ENCODE measurements at places on chromosomes 11 and 22.

DNA sequence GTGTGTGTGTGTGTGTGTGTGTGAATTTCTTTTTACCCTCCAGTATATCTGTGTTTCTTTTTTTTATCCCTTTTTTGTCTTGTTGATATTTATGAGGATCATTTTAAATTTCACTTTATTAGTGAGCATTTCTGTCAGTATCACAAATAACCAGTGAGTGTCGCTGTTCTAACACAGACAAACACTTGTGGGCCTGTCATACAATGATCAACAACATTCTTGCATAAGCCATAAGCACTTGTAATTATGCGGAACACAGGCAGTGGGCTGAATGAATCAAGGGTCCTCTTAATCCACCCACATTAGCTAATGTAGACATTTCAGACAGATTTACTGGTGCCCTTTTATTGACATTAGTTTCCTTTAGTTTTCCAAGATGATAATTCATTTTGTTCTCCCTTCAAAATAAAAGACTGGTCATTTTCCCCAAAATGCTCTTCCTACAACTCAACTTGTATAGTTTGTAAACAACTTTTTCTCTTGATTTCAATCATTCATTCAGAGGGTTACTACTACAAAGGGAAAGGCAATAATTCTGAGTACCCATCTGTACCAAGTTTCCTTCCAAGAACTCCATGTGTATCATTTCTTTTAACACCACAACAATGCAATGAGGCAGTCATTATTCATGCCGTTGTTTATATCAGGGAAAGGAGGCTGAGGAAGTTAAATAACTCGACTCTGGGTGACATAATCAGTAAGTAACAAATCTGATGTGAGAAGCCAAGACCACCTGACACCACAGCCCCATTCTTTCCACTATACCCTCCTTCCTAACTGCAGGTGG lies 34.5 kb upstream of the ANO3 start:
- no peak for DNase-seq

DNA sequence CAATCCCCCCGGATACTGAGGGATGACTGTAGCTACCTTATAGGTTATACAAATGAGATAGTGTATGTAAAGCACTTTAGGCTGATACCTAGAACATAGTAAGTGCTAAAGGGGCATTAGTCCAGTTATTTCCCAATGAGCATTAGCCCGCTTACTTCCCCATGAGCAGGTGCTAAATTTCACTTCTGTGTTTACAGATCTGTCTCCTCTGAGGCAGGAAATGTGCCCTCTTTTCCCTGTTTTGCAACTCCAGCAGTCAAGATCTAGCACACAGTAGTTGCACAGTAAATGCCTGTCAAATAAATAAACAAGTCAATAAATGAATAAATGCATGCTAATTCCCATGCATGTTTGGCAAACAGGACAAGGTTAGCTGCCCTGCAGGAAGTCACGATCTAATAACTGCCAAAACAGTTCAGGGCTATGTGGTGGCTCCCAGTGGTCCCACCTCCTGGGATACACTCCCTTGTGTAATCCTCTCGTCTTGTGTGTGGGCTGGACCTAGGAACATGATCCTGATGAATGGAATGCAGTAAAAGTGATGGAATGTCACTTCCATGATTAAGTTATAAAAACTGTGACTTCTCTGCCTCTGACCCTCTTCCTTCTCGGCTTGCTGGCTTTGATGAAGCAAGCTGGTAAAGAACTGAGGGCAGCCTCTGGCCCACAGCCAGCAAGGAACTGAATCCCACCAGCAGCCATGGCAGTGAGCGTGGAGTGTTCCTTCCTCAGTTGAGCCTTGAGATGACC lies 459.0 kb downstream of the SOX6 start:
- no peak for DNase-seq

DNA sequence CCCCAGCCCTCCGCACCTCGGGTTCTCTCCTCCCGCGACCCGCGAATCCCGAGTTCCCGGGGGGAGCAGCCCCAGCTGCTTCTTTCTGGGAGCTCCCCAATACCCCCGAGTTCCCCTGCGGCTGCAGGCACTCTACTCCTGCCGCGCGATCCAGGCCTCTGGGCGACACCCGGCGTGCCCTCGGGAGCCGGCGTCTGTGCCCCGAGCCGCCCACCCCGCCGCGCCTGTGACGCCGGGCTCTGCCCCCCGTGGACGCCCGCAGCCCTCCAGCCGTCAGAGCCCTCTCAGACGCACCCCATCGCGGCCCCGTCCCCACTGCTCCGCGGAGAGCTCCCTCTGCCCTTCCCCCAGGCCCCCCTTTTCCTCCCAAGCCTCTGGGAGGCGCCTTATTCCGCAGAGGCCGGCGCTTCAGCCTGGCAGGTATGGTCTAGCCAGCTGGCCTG lies 422 bp downstream of the GLB1L2 start:
- no peak for DNase-seq

- DNase-seq = no peak
Measured at GRCh38 chr22:37636186-37636948, 3.1 kb upstream of the SH3BP1 start.

DNA sequence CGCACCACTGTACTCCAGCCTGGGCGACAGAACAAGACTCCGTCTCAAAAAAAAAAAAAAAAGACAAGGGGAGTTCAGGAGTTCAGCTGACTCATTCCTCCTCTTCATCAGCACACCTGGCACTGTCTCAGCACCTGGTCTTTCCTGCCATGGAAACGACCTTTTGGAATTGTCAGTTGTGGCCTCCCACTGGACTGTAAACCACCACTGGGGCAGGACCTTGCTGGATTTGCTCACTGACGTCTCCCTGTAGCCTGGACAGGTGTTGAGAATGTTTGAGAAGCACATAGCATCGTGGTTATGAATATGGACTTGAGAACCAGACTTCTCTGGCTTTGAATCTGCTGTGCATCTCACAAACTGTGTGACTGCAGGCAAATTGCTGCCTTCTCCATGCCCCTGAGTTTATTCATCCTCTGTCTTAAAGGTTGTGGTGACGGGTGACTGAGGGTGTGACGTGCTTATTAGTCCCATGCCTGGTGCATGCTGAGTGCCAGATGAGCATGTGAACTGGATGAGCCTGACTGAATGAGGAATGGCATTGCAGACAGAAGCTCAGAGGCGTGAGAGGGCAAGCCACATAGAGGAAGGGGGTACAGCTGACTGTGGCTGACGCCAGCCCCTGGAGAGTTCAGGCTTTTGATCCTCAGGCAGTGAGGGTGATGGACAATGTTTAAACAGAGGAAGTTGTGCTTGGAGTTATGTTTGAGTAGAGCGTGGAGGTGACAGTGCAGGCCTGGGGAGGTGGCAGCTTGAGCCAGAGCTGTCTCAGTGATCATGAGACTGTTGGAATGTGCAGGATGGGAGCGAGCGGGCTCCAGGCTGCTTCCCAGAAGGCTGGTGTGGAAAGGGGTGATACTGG lies 12.7 kb downstream of the TOM1 start:
- no peak for DNase-seq

DNA sequence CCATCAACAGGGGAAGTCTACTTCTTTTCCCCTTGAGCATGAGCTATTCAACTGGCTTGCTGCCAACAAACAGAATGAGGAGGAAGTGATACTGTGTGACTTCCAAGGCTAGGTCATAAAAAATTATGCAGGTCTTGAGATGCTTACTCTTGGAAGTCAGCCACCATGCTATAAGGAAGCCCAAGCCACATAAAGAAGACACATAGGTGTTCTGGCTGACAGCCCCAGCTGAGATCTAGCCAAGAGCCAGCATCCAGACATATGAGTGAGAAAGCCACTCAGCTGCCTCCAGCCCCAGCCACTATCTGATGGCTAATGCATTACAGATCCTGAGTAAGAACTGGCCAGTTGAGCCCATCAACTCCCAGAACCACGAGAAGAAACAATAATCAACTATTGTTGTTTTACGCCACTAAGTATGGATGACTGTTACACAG lies 31.0 kb upstream of the PPP2R1B start:
- DNase-seq = no peak

DNA sequence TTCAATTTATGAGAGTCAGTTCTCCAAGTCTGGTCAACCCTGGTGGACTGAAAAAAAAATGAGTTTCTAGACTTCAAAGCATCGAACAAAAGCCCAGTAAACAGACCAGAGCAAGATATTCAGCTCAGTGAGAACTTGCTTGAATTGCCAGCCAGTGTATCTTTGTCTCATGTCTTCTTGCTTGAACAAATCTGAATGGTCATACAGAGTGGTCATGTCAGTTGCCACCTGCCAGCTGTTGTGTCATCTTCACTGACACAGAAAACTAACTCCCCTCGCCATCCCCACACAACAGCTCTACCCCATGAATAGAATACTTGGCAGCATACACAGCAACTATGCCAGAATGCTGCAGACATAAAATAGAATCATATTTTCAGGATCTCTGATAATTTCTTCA lies 27.5 kb upstream of the CALCB start:
- DNase-seq = no peak

DNA sequence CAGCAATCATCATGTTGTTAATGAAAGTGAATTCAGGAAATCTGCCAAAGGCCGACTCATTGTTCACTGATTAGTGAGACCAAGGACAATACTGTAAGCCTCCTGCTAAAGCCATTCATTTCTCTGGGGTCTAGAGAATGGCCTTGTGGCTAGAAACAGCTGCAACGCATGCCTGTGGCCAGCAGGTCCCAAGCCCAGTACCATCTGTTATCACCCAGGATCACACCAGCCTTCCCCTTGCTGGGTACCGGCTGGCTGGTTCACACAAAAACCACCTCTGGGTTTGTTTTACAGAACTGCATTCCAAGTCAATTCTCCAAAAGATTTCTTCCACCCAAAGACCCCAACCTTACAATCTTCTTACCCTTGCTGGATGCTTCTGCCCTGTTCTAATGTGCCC lies 1.1 kb downstream of the PLAAT5 start:
- no peak for DNase-seq

Data from T-helper 2 cell (primary cell).